ENCODE measurements at places on chromosomes 2 and 18.

GRCh38 chr18:10519999-10520935, 5.6 kb upstream of the NAPG start:
- no peak for DNase-seq

DNA sequence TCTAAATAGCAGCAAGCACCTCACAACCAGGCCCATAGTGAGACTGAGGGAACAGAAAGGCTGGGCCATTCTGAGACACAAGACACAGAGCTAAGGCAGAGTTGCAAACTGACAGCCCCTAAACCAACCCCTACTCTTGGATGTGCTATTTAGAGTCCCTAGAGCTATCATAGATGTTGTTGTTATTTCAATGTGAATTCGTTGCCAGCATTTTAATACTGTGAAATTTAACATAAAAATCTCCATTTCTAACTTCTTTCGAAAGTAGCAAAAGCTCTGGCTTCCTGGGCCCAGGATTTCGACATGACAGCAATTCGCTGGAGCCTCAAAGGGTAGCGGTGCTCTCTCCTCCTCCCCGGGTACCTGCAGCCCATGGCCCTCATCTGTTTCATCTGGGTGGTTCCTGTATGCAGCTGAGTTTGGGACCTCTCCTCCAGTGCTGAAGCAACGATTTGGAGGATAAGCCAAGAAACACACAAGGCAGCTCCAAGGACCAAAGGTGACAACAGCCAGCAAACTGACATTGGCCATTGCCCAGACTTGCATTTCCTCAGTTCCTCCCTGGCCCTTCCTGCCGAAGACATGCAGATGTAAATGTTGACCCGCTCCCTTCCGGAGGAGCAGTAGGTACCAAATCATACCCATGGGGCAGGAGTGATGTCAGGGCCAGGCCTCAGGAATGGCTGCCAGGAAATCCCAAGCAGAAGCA, 254.4 kb upstream of the NCKAP5 start:
- DNase-seq = no peak

DNA sequence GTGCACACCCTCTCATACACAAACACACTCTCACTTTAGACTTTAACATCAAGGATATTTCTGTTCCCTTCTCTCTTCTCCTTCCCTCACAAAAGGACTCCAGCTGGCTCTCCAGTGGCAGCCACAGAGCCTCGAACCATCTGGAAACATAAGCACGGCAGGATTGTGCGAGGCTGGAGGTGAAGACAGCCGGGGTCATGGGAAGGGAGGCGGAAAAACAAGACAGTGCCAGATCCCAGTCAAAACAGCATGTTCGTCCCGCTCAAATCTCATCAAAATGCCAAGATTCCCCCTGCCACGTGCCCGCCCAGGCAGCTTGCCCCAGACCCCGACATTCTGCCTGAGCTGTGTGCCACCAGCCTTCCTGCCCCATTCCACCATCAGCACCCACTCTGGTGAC, 180.3 kb downstream of the ZBTB7C start:
- DNase-seq = no peak

- DNase-seq = no peak
These were observed 46.7 kb upstream of the ITGA6 start for GRCh38 chr2:172380436-172381274.

GRCh38 chr2:207683879-207684627, 27.4 kb upstream of the CCNYL1 start:
- DNase-seq = no peak
